ENCODE measurements at places on chromosomes 7 and 10.

GRCh38 chr10:128708182-128708581 is 582.0 kb upstream of the MKI67 start:
- DNase-seq: no peak

- no peak for DNase-seq
Observed at GRCh38 chr10:92868036-92868435, 19.7 kb downstream of the EXOC6 start.

- no peak for DNase-seq
Observed at GRCh38 chr7:134900166-134900982, 85.9 kb upstream of the AGBL3 start.

- no peak for DNase-seq
Observed at GRCh38 chr7:141053626-141054025, 20.2 kb upstream of the TMEM178B start.

DNA sequence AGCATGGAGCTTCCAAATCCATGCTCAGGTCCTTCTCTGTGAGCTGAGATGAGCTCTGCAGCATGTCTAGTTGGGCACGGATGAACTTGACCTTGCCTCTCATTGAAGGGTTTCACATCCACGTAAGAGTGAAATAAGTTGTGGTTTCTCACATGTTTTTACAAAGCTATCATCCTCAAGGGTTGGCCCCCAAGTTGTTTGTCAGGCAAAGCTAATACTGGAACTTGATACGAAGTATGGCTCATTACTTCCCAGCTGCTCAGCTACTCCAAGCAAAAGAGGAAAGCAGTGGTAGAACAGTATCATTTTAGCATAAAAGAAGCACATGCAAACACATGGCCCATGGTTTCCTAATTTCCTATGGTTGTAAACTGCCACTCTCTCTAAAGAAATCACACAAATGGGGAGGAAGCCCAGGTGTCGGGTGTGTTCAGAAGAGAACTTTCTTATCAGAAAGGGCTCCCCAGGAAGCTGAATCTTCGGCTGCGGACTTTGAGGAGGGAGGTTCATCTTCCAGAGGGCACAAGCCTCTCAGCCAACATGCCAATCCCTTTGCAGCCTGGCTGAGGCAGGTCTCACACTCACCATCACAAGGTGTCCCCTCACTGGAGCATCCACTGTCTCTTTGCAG is 45.3 kb downstream of the PDLIM1 start:
- no peak for DNase-seq

DNA sequence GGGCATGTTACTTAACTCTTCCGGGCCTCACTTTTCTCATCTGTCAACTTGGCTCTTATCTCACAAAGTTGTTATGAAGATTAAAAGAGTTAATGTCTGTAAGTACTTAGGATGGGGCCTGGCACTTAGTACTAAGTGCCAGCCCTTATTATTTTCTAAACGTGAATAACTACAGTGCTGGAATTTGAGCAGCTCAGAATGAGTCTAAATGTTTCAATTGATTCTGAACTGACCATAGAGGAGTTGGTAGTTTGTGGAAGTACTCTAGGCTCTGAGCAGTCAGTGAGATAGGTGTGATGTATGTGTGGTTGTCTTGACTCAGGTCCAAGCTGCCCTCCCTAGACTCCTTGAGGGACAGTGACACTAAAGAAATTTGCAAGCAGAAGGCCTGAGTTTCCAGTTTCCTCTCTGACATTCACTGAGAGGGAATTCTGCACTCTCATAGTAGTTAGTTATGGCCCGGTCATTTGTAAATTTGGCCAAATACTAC is 18.5 kb upstream of the JAZF1 start:
- DNase-seq: no peak

- no peak for DNase-seq
Observed at GRCh38 chr10:14330388-14331061, at the start of gene FRMD4A. FRMD4A (minus strand) TSS chr10:14330924.

DNA sequence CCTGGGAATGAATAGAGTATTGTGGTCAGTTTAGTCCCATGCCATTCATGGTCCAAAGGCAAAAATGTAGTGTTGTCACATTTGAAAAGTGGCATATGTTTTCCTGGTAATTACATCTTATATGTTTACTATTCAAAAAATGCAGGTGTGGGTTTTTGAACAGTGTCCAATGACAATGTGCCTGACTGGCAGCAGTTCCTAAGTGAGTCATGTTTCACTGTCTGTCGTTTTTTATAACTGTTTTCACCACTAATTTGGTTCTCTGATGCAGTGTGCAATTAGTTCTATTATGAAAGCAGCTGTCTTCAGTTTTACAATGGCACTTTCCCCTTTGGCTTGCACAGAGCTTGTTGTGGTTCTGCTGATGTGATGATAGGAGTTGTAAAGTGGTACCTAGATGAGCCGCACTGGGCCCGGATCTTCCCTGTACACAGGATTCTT is 162.3 kb downstream of the SEM1 start:
- DNase-seq: no peak

DNA sequence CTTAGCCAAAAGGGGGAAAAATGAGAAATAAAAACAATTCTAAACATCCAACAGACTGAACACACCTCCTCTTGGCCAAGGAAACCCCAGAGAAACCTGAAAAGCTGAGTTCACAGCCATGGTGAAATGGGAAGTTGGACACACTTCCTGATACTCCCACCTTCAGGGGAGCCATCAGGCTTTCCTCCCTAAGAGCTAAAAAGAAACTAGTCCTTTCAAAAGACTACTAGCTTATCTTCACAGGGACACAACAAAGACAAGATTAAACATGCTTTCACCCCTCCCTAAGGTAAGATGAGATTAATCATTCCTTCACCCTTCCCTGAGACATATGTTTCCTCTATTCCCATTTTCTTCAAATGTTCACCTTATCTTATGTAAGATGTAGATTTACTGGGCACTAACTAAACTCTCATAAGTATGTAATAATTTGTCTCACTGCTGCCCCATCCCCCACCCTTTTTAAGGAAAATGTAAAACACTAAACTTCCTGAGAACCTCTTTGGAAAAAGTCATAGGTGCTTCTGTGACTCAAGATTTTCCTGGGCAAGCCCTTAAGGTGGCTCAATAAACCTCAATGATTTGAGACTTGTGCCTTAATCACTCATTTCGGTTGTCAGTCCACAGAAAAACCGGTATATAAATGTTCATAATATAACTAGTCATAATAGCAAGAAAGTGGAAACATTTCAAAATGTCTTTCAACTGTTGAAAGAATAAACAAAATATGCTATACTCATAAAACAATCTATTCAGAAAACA is 40.5 kb downstream of the HTR7 start:
- no peak for DNase-seq

DNA sequence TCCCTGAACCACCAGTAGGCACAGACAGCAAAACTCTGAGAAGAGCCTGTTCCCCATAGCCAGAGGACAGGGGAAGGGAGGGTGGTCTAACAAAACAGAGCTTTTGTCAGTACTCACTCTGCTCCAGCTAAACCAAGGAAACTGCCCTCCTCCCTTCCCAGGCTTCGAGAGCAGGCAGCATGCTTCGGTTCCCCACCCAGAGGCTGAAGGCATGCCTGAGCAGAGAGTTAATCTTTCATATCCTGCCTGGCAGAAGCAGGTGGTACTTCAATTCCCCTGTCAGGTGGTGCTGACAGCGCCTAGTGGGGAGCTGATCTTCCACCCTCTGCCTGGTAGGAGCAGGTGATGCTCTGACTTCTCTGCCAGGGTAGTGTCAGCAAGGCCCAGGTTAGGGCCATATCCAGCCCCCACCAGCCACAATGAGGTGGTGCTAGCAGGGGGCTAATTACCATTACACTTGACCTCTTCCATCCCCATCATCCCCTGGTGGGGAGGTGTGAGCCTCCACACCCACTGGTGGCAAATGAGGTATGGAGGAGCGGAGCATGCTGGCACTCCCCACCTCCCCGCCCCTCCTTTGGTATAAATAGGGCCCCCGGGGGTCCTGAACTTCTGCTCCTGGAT is 35.1 kb downstream of the SDK1 start:
- no peak for DNase-seq

DNA sequence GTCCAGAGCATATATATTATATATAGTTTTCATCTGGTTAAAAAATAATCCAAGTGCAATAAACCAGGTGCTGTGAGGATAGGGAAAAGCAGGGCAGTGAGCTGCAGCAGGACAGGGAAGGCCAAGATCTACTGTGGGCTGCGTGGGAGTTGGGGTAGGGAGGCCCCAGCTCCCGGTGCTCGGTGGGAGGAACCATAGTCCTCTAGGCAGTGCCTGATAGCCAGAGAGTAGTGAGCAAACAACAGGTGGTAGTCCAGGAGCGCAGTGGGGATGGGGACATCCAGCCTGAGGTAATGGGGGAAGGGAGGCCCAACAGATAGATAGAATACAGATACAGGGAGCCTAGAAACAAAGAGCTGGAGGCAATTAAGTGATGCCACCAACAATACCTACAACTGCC is 4.1 kb upstream of the BMPR1A start:
- DNase-seq: no peak

DNA sequence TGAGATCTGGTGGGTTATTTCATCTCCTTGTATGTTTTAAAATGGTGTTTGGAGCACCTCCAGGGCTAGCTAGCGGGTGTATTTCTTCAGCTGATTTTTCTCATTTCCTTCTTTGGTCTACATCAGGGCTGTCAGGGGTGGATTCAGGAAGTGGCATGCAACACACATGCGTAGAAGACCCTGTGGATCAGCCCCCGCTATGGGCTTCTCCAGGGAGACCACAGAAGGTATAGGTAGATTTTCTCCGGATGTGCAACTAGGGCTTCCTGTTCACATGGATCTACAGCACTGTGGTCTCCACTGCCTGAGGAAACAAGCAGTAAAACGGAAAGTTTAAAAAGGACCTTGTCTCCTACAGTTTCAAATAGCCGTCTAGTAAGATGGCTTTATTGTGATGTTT is 10.4 kb downstream of the NUB1 start:
- DNase-seq: no peak

DNA sequence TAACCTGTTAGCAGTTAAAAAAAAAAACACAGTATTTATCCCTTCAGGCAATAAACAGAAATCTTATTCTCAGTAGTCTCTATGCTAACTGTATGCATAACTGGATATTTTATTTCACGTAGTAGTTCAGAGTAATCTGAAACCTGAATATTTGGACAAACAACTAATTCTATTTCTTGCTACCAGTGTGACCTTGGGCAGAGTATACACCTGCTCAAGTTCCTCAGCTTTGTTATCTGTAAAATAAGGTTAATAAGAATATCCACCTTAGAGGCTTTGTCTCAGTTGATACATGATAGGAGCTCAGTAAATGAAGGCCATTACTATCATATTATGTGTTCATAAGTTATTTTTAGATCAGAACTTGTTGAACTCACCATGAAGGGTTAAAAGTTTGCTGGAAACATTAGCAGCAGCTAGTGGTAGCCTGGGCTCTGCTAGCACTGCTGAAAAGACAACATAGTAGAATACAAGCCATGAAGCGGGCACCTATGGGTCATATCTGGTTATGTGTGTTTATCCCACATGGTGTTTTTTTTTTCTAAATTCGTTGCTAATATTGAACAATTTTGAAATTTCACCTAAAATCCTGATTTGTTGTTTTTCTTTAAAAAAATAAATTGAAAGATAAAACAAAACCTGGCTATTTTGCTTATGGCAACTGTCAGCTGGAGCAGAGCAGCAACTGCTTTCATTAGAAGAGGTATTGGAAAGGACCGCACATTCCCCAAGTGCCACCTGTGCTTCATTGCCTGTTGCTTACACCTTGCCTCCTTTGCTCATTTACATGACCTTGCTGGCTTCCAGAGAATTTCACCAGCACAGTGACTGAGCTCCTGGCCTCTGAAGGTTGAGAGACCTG is 303.0 kb downstream of the PRKG1 start:
- no peak for DNase-seq

DNA sequence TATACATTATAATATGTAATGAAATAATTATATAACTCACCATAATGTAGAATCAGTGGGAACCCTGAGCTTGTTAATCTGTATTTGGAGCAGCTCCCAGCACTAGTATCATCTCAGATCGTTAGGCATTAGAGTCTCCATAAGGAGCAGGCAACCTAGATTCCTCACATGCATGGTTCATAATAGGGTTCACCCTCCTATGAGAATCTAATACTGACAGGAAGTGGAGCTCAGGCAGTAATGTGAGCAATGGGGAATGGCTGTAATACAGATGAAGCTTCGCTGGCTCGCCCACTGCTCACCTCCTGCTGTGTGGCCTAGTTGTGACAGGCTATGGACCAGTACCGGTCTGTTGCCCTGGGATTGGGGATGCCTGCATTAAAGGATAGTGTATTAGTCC is 49.5 kb downstream of the RSBN1L start:
- no peak for DNase-seq

DNA sequence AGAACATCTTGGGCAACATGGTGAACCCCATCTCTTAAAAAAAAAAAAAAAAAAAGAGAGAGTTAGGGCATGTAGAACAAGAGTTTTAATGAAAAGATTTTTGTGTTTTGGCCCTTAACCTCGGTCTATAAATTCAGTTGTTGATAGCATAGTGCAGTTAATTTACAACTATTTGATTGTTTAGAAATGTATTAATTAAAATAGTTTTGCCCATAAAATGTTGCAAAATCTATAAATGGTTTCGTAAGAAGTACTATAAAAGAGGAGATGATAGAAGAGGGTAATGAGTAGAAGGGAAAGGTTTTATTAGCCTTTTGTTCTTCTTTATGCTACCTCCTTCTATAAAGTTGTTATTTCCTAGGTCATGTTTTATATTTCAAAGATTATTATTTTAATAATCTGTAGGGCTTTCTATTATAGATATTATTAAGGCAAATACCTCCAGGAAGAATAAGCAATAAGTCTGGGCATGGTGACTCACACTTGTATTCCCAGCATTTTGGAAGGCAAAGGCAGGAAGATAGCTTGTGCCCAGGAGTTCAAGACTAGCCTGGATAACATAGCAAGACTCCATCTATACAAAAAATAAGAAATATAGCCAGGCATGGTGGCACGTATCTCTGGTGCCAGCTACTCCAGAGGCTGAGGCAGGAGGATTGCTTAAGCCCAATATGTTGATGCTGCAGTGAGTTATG is 73.3 kb downstream of the MCU start:
- no peak for DNase-seq

GRCh38 chr7:156031679-156032478 is 219.6 kb upstream of the SHH start:
- DNase-seq: no peak

DNA sequence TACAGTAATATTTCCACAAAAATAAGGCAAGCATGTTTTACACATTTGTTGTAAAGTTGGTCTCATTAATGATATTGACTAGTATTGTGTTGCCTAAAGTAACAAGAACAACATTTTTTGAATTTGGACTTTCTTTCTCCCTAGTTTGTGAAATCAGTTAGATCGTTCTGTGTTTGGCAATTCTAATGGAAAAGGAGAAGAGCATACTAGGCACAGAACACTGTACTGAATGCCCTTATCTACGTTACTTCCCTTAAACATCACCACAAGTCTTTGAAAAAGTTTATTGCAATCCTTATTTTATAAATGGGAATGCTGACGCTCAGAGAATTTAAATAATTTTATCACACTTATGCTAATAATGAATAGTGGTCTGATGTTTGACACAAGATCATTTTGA is 372.2 kb downstream of the EXOC4 start:
- DNase-seq: no peak

- no peak for DNase-seq
Observed at GRCh38 chr7:66576646-66577045, 52.0 kb upstream of the KCTD7 start.

GRCh38 chr10:91700273-91700672 is 67.4 kb upstream of the PPP1R3C start:
- no peak for DNase-seq

- DNase-seq: no peak
Observed at GRCh38 chr7:52959336-52959735, 76.1 kb upstream of the POM121L12 start.

GRCh38 chr7:64485623-64486022 is 77.2 kb downstream of the ZNF680 start:
- no peak for DNase-seq
